ENCODE measurements at places on chromosomes 16 and 17. TPM values are rescaled to one million over a fixed set of nuclear protein-coding genes. Genes with fewer than 3 reads are reported as not detected.
A peak's percentile ranks its signal among the peaks of the same experiment; 100 is the strongest.

GRCh38 chr17:7045492-7046126, 1.7 kb upstream of the SLC16A11 start:
- peak; percentile 74 for DNase-seq

TM4SF5 gene
- total RNA-seq = not detected

DNA sequence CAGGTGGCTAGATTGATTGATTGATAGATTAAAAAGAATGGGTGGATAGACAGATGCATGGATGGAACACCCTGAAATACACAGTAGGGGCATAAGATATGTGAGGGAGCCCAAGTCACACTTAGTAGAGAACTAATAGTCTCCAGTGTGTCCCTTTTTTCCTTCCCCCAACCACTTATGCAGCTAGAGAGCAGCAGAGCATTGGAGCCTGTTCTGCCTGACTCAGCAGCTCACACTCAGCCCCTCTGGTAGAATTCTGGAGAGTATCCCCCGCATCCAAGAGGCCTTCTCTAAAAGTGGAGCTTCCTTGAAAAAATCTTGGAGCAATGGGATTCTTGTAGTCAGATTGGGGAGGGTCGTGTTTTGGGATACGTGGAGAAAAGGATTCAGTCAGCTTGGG, 20.5 kb upstream of the GPR139 start:
- DNase-seq = no peak

CHD9NB gene
- total RNA-seq = not detected

ZSCAN10 gene
- 0.49 TPM for total RNA-seq

- peak; percentile 85 for DNase-seq
Measured at GRCh38 chr16:728131-728889, 1.4 kb downstream of the HAGHL start.

CCL16 gene
- not detected for total RNA-seq

GRCh38 chr16:53912155-53912554, 208.2 kb downstream of the FTO start:
- no peak for DNase-seq

CD7 gene
- not detected for total RNA-seq

- no peak for DNase-seq
Measured at GRCh38 chr16:17106243-17106791, 364.4 kb downstream of the XYLT1 start.

GRCh38 chr17:5516060-5516792, 29.9 kb downstream of the MIS12 start:
- no peak for DNase-seq

All from OCI-LY7 (cell line).